Fibroblast of lung (primary cell): ENCODE measurements at places on chromosomes 12 and 14.

- DNase-seq, result no peak
These were observed 7.2 kb upstream of the NAA30 start for GRCh38 chr14:57383125-57383745.

- no peak for DNase-seq
These were observed 7.4 kb upstream of the TEX22 start for GRCh38 chr14:105390849-105391500.

GRCh38 chr12:68290126-68290525 lies 36.7 kb upstream of the IL22 start:
- DNase-seq, result no peak

DNA sequence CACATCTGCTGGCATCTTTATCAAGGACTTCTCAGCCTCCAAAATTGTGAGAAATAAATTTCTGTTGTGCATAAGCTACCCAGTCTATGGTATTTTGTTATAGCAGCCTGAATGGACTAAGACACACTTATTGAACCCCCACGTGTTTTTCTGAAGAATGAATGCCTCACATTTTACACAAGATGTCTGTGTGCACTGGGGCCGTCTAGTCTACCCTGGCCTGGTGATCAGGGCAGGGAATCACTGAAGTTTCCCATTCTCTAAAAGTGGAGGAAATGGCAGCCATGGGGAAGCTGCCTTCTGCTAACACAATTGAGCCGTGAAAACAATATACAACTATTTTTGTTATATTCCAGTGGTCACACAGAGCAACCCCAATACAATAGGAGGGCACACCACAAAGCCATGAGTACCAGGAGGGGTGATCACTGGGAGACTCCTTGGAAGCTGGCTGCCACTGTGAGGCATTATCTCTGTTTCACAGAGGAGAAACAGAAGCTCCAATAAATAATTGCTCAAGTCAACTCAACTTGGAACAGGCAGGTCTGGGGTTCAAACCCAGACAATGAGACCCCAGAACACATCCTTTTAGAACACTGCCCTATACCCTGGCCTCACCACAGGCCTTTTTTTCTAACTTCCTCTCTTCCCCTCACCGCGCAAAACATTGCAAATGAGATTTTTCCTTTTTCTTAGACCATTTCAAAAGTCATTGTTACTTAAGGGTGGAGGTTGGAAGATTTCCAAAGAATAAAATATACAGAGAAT lies 18.3 kb upstream of the LTA4H start:
- no peak for DNase-seq

DNA sequence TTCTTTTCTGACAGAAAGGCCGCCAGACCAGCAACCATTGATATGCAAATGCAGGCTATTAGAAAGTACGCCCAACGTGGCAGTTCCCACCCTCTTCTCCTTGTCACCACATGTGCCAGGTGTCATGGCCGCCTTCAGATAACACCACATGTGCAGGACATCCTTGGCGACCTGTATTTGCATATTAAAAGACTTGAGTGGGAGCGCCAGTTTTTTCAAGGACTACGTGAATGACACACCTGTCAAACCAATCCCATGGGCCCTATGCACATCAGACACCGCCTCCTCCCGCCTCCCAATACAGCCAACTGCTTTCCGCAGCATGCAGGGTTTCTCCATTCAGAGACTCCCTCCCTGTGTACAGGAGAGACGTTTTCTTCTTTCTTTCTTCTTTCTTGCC lies 318.6 kb upstream of the FAR2 start:
- no peak for DNase-seq

DNA sequence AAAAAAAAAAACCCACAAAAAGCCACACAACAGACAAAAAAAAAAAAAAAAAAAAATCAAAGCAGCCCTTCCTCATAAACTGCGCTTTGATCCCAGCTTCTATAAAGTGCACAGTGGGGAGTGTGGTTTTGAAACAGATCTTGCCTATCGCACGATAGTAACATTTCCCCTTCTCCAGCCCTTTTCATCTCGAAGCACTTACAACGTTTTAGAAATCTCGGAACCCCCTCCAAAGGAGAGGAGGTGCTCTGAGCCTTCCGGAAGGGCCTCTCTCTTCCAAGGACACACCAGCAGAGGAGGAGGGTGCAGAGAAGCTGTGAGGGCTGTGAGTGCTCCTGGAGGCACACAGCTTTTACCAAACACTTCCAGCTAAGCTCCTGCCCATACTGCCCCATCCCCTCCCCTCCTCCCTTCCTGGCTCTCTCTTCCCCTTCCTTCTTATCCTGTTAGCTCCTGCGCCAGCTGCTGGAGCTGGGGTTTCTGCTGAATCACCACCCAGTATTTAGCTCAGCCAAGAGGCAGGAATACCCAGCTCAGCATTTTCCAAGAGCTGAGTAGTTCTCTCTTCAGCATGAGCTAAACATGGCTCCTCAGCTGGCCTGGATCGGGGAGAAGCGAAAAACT lies 28.4 kb downstream of the SLC7A8 start:
- DNase-seq, result peak; percentile 91

- DNase-seq, result no peak
These were observed 45.4 kb upstream of the GZMB start for GRCh38 chr14:24679248-24679961.

DNA sequence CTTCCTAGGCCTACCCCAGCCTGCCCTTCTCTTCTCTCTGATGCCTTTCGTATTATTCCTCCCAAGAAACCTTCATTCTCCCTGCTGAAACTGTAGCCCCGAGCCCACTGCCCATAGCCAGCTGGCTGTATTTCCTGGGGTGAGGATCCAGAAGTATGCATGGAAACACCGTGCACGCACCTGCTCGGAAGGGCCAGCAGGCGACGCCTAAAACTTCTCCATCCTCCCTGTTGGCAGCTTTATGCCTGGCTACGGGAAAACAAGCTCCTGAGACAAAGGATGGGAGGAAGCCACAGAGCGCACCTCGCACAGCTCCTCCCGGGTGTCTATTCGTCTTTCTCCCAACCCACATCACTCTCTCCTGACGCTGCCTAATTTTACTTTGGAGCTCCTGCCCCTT lies 69.0 kb upstream of the CAPRIN2 start:
- DNase-seq, result no peak

GRCh38 chr14:38357557-38357956 lies 101.7 kb upstream of the CLEC14A start:
- peak; percentile 87 for DNase-seq
